ENCODE measurements at places on chromosomes 4 and X. TPM values are rescaled to one million over a fixed set of nuclear protein-coding genes. Genes with fewer than 3 reads are reported as not detected.

The USP17L18 gene
- not detected for total RNA-seq

The FGB gene
- total RNA-seq: not detected

The SNCA gene
- 12.6 TPM for total RNA-seq

The EPGN gene
- not detected for total RNA-seq

The DMP1 gene
- not detected for total RNA-seq

The MND1 gene
- 15.0 TPM for total RNA-seq

The PAGE2 gene
- not detected for total RNA-seq

The GATA1 gene
- total RNA-seq: not detected

All from bronchus fibroblast of lung (primary cell).